ENCODE measurements at places on chromosomes 16 and 17.

- DNase-seq: no peak
Observed at GRCh38 chr16:88338111-88338510, 44.6 kb upstream of the ZNF469 start.

DNA sequence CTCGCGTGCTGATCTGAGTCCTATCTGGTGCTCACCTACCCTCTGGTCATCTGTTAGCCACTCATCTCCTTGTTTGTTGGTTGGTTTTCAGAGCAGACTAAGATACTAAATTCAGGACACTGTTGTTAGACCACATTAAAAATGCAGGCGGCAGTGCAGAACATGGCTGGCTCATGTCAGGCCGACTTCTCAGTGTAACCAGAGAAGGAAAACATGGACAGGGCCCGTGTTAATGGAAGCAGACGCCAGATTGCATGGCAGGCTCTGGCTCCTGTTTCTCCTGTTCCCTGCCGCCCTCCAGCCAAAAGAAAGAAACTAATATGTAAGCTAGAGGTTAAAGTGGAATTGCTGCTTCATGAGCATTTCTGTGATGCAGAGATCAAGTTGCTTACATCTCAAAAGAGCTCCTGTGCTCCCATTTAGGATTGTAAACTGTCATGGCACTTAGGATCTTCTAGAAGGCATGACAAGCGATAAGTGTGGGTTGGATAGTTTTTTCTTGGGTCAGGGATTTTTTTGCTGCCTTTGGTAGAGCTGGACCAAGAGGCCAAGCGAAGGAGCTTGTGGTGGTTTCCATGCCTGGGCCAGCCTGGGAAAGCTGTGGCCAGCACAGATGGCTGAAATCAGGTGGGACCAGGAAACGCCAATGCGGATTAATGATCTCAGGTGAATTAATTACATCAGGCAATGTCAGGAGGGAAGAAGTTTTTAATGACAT lies 56.1 kb downstream of the YPEL2 start:
- DNase-seq: no peak

- DNase-seq: peak; percentile 30
Observed at GRCh38 chr16:81693041-81693743, 85.9 kb upstream of the PLCG2 start.

DNA sequence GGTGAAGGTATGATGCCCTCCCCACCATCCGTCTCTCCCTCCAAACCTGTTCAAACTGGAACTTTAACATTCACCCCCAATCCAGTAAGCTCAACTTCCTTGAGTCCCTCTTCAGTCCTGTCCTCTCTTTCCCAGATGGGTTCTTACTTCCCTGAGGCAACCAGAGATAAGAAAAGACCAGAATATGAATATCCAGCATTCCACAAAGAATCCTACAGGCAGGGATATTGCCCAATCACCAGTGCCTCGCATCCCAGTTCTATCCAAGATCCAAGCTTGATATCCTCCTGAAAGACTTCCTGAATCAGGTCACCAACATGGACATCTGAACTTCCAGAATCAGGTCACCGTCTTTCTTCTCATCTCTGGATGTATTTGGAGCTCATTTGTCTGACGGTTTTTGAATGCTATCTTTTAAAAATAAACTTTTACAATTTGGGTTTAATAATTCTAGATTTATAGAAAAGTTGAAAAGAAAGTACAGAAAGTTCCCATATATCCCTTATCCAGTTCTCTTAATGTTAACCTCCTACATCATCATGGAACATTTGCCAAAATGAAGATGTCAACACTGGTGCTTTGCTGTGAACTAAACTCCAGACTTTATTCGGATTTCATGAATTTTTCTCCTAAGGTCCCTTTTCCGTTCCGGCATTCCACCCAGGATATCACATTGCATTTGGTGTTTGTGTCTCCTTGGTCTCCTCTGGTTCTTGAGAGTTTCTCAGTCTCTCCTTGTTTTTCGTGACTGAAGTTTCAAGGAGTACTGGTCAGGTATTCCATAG lies 13.7 kb upstream of the COL1A1 start:
- DNase-seq: no peak

DNA sequence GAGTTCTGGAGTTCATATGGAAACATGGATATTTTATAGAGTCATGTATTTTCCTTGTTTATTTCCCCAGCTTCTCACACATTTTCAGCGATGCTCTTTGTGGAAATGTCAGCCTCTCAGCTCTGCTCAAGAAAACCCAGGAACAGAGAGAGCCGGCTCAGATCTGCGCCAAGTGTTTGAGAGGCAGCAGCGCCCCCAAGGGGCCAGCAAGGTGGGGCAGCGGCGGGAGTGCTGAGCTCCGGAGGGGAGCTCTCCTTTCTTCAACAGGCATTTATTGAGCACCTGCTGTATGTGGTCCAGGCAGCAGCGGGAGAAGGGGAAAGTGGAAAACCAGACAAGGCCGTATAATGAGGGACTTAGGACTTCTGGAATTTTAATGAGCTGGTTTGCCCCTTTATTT lies 421.1 kb upstream of the C16orf82 start:
- DNase-seq: no peak

DNA sequence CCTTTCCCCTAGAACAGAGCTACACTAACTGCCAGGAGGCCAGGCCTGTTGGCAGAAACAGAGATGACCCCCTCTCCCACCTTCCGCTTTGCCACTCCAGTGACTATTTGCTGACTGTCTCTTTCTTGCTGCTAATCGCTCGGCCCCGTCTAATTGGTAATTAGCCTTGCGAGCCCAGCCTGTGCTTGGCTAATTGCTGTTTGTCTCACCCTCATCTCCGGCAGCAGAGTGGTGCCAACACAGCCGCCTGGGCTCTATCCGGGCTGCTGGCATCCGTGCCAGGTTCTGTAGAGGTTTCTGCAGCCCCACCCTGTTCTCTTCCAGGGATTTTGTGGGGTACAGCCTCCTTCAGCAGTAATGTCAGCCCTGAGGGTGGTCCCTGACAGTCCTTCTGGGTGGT lies 27.4 kb upstream of the PHB1 start:
- no peak for DNase-seq

DNA sequence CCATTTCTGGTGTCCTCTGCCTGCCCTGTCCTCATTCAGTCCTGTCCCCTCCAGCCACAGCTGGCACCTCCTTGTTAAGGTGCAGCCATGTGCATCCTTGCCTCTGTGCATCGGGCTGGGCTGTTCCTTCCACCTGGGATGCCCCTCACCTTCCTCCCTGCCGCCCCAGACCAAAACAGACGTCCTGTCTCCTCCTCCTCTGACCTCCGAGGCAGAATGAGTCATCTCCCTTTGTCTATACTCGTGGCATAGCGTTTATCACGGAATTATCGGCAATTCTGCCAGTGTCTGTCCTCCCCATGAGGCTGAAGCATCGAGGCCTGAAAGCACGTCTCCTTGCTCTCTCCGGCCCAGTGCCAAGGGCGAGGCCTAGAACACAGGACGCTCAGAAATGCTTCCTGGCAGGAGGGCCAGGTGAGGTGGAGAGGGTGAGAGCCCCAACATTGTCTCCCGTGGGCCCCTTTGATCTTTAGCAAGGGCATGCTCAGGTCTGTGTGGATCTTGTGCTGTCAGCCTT lies 4.6 kb downstream of the RAI1 start:
- DNase-seq: no peak

GRCh38 chr17:79749156-79749815 lies 18.5 kb downstream of the ENPP7 start:
- DNase-seq: peak; percentile 33

- no peak for DNase-seq
Observed at GRCh38 chr16:66486199-66486772, 59.2 kb downstream of the BEAN1 start.

GRCh38 chr16:72025404-72026114 lies 17.0 kb downstream of the DHODH start:
- DNase-seq: no peak

GRCh38 chr17:79070266-79070880 lies 4.3 kb upstream of the ENGASE start:
- DNase-seq: no peak

- DNase-seq: no peak
Observed at GRCh38 chr17:44801880-44802279, 28.2 kb downstream of the GJC1 start.

- no peak for DNase-seq
Observed at GRCh38 chr16:25108054-25108453, 3.5 kb upstream of the LCMT1 start.

All from stromal cell of bone marrow (primary cell).